Subcutaneous adipose tissue (tissue), 4 donors: ENCODE measurements at places on chromosomes 7 and 10. TPM values are rescaled to one million over a fixed set of nuclear protein-coding genes. Genes with fewer than 3 reads are reported as not detected.

Gene NPY
- total RNA-seq: not detected

Gene PSAP
- total RNA-seq: 2,903 TPM

Gene WEE2
- not detected for total RNA-seq

Gene UNCX
- not detected for total RNA-seq

Gene GRID2IP
- total RNA-seq: not detected

Gene DLX6
- total RNA-seq: not detected

Gene EN2
- not detected for total RNA-seq

Gene OR13A1
- not detected for total RNA-seq

Gene ZNF804B
- total RNA-seq: not detected

Gene BMI1
- total RNA-seq: 48.2 TPM

Gene RBM20
- 0.88 TPM for total RNA-seq

Gene ZNF467
- total RNA-seq: 5.3 TPM

Gene SPACDR
- total RNA-seq: 0.68 TPM

Gene PNLIP
- not detected for total RNA-seq

Gene CCL26
- not detected for total RNA-seq

Gene NEUROD6
- total RNA-seq: not detected

Gene GJC3
- not detected for total RNA-seq

Gene SKAP2
- 34.5 TPM for total RNA-seq

Gene LIPN
- not detected for total RNA-seq

Gene PROSER2
- 3.4 TPM for total RNA-seq

Gene CYP3A5
- total RNA-seq: 105 TPM

Gene RSPH10B
- total RNA-seq: not detected

Gene RPP38
- 7.5 TPM for total RNA-seq

Gene C7orf33
- not detected for total RNA-seq

Gene NEBL
- total RNA-seq: 1.8 TPM

Gene TACC2
- total RNA-seq: 24.3 TPM

Gene RPEL1
- total RNA-seq: not detected

Gene LIPJ
- not detected for total RNA-seq

Gene RPS24
- total RNA-seq: 3,598 TPM

Gene SUPV3L1
- total RNA-seq: 26.8 TPM

Gene HACD1
- total RNA-seq: 17.1 TPM

Gene ADARB2
- total RNA-seq: 0.44 TPM

Gene GFRA1
- total RNA-seq: 59.9 TPM
